ENCODE measurements at places on chromosomes 7 and 10.

GRCh38 chr7:11315666-11316258, 342.1 kb downstream of the PHF14 start:
- no peak for DNase-seq

- no peak for DNase-seq
Measured at GRCh38 chr10:59977486-59977885, 71.1 kb upstream of the CCDC6 start.

DNA sequence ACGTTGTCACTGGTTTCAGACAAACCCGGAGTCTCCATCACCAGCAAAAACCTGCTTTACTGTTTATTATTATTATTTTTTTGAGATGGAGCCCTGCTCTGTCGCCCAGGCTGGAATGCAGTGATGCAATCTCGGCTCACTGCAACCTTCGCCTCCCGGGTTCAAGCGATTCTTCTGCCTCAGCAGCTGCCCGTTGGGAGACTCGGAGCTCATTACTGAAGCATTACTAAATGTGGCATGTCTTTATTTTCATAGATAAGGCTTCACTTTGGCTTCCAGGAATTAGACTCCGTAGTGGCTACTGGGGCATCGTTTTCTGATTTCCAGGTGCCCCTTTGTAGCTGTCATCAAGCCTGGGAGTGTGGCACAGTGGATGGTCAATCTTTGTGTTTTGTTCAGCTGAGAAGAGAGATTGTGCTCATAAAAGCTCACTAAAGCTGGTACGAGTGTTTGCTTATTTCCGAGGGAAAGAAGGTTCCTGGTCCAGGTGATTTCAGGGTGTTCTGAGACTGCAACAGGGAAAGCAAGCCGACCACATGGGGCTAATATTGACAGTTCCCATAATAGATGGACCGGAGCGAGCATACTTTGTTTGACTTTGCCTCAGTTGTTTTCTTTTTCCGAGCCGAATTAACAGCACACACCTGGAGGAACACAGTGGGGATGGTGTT, 163.1 kb downstream of the CAMK1D start:
- DNase-seq, result no peak

DNA sequence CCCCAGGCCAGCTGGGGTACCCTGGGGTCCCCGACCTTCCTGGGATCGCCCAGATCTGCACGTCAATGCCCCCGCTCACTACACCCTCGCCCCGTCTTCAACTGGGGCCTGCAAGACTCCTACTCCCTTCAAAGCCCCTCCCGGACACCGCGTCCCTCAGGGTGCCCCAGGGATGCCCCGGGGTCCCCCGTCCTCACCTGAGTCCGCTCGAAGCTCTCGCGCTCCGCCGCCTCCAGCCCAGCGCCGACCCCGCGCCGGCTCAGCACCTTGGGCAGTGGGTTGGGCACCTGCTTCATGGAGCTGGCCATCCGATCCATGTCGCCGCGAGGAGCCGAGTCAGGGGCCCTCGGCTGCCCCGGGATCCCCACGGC, at the start of gene HIP1:
Gene HIP1, minus strand, starts transcription at position 338 of the 371 bp plus-strand sequence. Its CDS starts 21 bp downstream, at position 317.
- no peak for DNase-seq

DNA sequence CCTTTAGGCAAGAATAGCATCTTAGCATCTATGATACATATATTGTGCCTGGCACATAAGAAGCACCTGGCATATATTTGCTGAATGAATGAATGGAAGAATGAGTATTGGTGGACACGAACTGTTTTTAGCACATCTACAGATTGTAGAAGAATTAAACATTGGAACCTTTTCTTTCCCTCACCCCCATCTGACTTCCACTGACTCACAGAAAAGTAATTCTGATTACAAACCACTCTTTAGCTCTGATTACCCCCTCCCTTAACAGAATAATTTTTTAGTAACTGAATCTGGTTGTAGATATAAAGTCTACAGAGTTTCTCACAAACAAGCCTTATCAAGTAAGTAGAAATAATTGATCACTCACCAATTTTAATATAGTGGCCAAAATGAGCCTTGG, 31.9 kb downstream of the SLC26A4 start:
- no peak for DNase-seq

DNA sequence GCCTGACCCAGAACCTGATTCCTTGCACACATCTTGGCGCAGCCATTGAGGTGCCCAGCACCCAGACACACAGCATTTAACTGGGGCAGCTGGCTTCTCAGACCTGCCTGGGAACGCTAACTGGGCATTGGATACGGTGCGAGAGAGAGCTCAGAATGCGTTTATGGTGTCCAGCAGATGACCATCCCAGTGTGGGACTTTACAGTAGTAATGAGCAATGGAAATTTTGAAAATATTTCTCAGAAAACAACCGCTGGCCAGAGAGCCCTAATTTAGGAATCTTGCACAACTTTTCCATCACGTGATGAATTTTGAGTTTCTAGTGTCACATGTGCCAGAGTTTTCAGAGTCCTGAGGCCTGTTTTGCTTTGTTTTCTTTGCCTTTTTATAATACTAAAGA, 78.2 kb upstream of the SEC61G start:
- DNase-seq, result no peak

GRCh38 chr7:140242057-140243031, 65.6 kb upstream of the KDM7A start:
- DNase-seq, result no peak

- DNase-seq, result no peak
Measured at GRCh38 chr7:6650521-6651011, 13.4 kb downstream of the ZNF316 start.

DNA sequence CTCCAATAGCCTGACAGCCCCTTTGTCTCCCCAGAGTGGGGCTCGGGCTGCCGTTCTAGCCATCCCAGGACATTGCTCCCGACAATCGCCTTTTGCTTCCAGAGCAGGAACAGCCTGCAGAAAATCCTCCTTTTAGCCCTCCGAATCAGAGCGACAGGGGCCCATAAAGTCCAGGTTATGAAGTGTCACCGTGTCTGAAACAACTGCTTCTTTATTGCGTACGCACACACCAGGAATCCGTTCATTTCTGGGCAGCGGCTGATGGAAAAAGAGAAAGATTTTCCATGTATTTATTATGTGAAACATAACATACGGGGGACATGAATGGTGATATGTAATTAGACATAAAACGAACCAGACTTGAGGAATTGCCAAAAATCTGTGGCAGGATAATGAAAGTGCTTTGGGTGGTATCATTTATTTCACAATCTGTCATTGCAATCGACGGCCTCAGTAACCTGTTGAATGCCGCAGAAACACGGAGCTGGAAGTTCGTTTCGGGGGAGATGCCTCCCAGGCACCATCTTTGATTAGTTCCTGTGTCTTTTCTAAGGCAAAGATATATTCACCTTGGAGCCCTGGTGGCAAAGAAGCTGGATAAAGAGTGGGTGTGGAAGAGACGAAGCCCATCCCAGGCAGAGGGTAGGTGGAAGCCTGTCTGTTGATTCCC, 48.1 kb downstream of the FAM241B start:
- DNase-seq, result no peak

- DNase-seq, result peak; percentile 70
Measured at GRCh38 chr10:114708717-114709335, 50.8 kb upstream of the ABLIM1 start.

DNA sequence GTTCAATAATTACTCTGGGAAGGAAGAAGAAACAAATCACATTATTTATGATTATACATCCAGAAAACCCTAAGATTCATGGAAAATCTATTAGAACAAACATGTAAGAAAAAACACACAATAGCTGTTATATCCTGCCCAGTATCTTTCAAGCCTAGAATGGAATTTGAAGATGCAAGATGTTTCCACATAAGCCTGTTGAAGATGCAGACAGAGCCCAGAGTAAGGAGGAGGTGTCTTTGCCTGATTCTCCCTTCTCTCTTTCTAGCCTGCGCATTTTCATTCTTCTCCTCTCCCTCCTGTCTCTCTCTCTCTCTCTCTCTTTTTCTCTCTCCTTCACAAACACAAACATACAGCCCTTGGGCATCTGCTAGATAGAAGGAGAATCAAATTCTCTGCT, 170.1 kb upstream of the INHBA start:
- DNase-seq, result no peak

DNA sequence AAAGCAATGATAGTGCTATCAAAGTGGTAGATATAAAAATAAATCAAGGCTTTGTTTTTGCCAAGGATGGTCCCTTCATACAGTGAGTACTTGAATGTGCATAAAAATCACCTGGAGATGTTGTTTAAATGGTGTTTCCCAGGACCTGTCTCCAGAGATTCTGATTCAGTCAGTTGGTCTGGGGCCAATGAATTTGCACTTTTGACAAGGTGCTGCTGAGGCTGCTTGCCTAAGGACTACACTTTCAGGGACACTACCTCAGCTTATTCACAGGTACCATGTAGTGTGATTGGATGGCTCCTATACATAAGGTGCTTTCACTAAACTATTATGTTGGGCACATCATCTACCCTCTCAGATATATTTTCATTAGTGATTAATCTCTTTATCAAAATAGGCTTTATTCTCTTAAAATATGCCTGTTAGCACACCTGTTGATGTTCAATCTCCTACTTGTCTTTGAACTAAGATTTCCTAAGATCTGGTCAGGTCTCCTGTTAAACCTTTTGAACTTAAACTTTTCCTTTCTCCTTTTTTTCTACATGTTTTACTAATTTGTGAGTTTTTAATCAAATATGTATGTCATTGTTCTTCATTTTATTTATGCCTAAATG, 24.3 kb downstream of the CAPZA2 start:
- DNase-seq, result no peak

GRCh38 chr10:11004144-11005077, 13.3 kb upstream of the CELF2 start:
- DNase-seq, result no peak

DNA sequence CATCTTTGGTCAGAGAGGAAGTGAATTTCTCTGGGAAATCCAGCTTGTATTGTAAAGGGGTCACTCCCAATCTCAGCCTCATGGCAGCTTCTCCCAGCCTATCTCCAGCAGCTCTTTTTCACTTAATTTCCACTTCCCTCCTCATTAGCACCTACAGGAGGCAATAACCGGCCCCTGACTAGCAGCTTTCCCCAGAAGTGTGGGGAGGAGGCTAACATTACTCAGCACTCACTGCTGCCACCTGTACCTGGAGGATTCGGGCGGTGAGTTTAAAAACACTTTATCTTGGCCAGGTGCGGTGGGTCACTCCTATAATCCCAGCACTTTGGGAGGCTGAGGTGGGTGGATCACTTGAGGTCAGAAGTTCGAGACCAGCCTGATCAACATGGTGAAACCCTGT, 3.8 kb downstream of the NODAL start:
- peak; percentile 22 for DNase-seq

DNA sequence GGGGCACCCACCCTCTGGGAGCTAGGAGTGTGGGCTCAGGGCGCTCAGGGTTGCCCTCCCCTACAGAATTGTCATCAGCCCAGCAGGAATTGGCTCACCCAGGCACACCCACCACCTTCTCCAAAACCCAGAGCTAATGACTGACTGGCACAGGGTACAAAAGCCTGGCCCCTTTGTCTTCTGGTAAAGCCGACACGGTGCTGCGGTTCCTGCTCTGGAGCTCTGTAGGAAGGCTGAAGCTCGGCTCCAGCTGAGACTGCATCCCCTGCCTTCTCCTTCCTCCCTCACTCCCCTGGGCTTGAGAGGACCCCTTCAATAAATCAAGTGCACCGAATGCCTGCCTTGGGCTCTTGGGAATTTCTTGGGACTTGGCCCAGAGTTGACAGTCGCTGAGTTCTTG, 117.9 kb upstream of the EEPD1 start:
- no peak for DNase-seq

GRCh38 chr7:138095972-138096935, 20.0 kb downstream of the AKR1D1 start:
- DNase-seq, result no peak

- DNase-seq, result no peak
Measured at GRCh38 chr10:80077869-80078447, 507 bp upstream of the TMEM254 start.

DNA sequence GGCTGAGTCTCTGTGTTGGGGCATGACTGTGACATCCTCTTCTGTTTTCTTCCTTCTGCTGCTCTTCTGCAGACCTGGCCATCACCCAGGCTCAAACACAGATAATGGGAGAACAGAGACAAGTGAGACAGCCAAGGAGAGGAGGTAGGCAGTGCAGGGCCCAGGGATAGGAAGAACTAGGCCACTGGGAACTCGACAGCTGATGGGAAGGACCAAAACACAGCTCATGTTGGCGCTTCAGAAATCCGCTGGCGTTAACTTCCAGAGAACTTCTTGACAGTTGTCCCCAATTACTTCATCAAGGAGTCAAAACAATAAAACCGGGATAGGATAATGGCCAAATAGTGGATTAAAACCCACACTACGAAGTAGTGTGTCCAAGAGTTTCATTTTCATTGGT, 97.0 kb upstream of the PALS2 start:
- no peak for DNase-seq

- no peak for DNase-seq
Measured at GRCh38 chr10:22536620-22537019, 177.8 kb downstream of the PIP4K2A start.

DNA sequence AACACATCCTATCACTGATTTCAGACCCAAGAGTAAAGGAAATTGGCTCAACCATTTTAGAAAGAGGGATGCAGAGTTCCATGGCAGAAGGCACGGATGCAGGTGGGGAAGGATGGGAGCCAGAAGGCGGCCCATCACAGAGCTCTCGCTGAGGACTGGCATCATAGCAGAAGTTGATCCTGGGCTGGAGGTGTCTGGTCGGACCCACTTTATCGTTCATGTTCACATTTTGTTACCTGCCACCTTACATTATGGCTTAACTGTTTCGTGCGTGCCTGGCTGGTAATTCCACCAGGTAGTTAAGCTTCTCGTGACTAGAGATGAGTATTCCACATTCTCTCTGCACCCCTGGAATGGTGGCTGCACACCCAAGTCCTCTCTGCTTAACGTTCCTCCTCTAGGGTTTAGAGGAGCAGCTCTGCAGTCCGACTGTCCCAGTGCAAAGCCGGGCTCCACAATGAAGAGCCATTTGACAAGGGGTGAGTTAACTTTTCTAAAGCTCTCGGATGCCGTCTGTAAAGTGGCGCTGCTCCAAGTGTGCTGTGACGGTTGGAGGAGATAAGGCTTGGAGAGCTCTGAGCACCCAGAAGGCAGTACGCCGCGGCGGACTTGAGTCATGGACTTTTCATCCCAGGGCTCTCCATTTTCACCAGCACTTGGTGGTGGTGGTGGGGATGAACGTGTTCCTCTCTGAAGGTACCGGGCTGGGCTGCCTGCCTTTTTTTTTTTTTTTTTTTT, 157.1 kb upstream of the SHH start:
- no peak for DNase-seq

GRCh38 chr7:134623193-134623592, 23.5 kb upstream of the BPGM start:
- no peak for DNase-seq

- DNase-seq, result no peak
Measured at GRCh38 chr10:35341521-35341920, 5.2 kb downstream of the CCNY start.

DNA sequence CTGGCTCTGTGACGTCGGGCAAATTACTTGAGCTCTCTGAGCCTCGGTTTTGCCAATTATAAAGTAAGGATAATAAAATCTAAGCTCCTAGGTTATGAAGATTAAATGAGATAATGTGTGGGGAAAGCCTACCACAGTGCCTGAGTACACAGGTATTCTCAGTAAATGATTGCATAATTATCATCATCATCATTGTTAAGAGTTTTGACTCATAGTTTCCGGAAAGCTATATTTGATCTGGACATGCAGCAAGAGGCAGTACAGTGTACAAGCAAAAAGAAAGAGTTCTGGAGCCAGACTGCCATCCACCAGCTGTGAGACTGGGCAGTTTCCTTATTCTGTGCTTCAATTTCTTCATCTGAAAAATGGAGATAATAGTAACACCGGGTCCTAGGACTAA, 155.6 kb upstream of the YAE1 start:
- DNase-seq, result no peak

Data from HT-29 (cell line).